Cardiac muscle cell (in vitro differentiated cells and primary cell): ENCODE measurements at places on chromosomes 11 and 22. TPM values are rescaled to one million over a fixed set of nuclear protein-coding genes. Genes with fewer than 3 reads are reported as not detected.
A peak's percentile ranks its signal among the peaks of the same experiment; 100 is the strongest.

GRCh38 chr11:112507281-112507680, 246.6 kb upstream of the PLET1 start:
- no peak overlapping the region for H3K27ac ChIP-seq
- H3K27me3 ChIP-seq: no peaks in the 10 kb centered on the region
- H3K4me1 ChIP-seq: no peaks in the 10 kb centered on the region
- no peak overlapping the region for H3K4me3 ChIP-seq

- peaks cover 39% of the 10 kb centered on the region for H3K4me1 ChIP-seq
- no peak for DNase-seq
- no peaks in the 10 kb centered on the region for H3K36me3 ChIP-seq
- no peaks in the 10 kb centered on the region for H3K27me3 ChIP-seq
- H3K4me3 ChIP-seq: no peak overlapping the region
Measured at GRCh38 chr11:12815931-12816494, 141.8 kb downstream of the TEAD1 start.

GRCh38 chr11:66476841-66477251, 3.4 kb upstream of the DPP3 start:
- no peak overlapping the region for H3K27ac ChIP-seq
- H3K4me3 ChIP-seq: no peak overlapping the region
- H3K27me3 ChIP-seq: no peaks in the 10 kb centered on the region
- H3K4me1 ChIP-seq: no peaks in the 10 kb centered on the region

DNA sequence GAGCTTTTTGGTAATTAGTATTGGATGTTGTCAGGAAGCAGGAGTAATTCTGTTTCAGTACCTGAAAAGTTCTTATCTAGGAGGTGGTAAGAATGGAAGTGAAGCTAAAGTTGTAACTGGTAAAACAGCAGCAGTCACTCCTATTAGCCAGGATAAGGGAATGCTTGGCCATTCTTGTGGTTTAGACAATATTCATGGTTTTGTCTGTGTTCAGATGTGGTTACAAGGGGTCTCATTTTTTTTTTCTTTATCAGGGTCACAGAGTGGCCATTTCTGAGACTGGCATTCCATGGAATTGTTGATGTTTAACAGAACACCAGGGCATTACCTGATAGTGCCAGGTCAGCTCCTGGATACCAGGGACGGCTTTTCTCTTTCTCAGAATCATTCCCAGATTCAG, 23.8 kb downstream of the TAF1D start:
- H3K4me1 ChIP-seq: no peaks in the 10 kb centered on the region
- no peak overlapping the region for H3K27ac ChIP-seq
- H3K36me3 ChIP-seq: peaks cover 12% of the 10 kb centered on the region
- DNase-seq: no peak
- H3K4me3 ChIP-seq: no peak overlapping the region

DNA sequence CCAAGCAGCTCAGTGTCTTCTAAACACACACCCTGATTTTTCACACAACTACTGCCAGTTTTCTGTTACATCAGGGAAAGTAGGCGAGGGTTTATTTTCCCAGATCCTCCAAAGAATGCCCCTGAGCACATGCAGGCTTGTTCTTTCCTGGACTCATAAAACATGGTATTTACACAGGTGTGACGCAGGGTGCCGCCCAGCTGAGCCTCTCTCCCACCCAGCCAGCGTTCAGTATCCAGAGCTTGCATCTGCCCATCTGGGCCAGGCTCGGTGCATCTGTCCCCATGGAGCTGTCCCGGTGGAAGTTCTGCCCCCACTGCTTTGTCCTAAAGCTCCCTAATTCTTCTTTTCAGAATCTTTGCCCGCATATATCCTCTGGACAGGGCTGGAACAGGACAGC, 44.8 kb upstream of the ISX start:
- H3K36me3 ChIP-seq: no peaks in the 10 kb centered on the region
- no peak overlapping the region for H3K27ac ChIP-seq
- H3K27me3 ChIP-seq: no peaks in the 10 kb centered on the region
- no peaks in the 10 kb centered on the region for H3K4me1 ChIP-seq
- H3K4me3 ChIP-seq: no peak overlapping the region

GRCh38 chr11:128135451-128135850, 451.9 kb downstream of the ETS1 start:
- no peaks in the 10 kb centered on the region for H3K36me3 ChIP-seq
- no peak overlapping the region for H3K4me3 ChIP-seq
- no peak overlapping the region for H3K27ac ChIP-seq
- H3K27me3 ChIP-seq: no peaks in the 10 kb centered on the region

GRCh38 chr11:32435511-32435941, at the start of gene WT1:
Gene WT1 (minus strand): TSS chr11:32435539.
- peaks cover 100% of the 10 kb centered on the region for H3K27me3 ChIP-seq
- peaks cover 4% of the 10 kb centered on the region for H3K4me1 ChIP-seq
- DNase-seq: peak; percentile 54
- peak within 1 kb of the TSS; percentile 22 for H3K4me3 ChIP-seq
- no peak within 1 kb of the TSS for H3K27ac ChIP-seq
- H3K36me3 ChIP-seq: no peaks in the 10 kb centered on the region

- no peak overlapping the region for H3K27ac ChIP-seq
- H3K27me3 ChIP-seq: no peaks in the 10 kb centered on the region
- H3K4me3 ChIP-seq: no peak overlapping the region
- no peaks in the 10 kb centered on the region for H3K36me3 ChIP-seq
Measured at GRCh38 chr11:64069401-64070313, 33.9 kb downstream of the FLRT1 start.

DNA sequence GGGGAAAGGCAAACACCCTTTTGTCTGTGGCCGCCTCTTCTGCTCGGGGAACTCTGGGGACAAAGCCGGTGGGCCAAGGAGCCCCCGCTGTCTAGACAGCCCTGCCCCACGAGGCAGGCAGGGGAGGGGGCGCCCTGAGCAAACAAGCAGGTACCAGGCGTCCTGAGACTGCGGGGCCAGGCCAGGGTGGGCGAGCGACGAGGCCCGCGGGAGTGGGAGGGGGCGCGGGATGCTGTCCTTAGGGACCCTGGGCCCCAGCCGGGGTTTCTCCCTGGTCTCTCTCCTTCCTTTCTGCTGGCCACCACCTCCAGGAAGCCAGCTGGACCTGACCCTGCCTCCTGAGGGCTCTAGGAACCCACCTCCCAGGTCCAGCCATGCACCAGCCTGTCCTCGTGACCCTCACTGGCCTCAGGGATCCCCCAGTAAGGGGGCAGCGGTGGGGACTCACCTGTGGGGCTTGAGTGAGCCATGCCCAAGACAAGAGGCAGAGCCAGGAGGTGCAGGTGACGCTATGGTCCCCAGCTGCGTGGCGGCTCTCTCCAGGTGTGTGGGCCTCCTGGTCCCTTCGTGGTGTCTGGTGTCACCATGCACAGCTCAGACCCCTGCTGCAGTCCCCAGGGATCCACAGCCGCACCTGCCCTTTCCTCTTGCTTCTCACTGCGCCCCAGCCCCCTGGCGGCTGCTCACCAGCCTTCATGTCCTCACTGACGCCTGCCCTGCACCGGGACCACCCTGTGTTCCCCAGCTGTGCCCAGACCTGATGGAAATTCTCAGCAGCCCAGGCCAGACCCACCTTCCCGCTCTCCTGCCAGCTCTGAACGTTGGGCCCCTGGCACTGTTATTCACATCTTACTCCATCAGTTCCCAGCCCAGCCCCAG, 26.5 kb upstream of the MUC5AC start:
- H3K27me3 ChIP-seq: no peaks in the 10 kb centered on the region
- no peak for DNase-seq
- H3K27ac ChIP-seq: no peak overlapping the region
- H3K36me3 ChIP-seq: no peaks in the 10 kb centered on the region
- no peaks in the 10 kb centered on the region for H3K4me1 ChIP-seq

DNA sequence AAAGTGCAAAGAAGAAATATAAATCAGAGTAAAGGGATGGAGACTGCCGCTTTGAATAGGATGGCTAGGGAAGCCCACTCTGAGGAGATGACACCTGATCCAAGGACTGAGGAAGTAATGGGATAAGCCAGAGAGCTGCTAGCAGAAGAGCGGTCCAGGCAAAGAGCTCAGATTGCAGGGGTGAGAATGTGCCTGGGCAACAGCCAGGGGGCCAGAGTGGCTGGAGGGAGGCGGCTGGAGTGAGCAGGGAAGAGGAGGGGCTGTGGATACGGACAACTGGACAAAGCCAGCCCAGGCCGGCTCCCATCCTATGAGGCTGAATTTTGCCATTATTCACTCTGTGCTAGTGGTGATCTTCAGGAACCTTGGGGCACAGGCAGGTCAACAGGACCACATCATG, 360.3 kb upstream of the SYN3 start:
- H3K4me3 ChIP-seq: no peak overlapping the region
- H3K27me3 ChIP-seq: no peaks in the 10 kb centered on the region

- H3K4me1 ChIP-seq: no peaks in the 10 kb centered on the region
- H3K27me3 ChIP-seq: no peaks in the 10 kb centered on the region
Measured at GRCh38 chr22:50162391-50162956, 8.1 kb upstream of the PANX2 start.

- no peak overlapping the region for H3K4me3 ChIP-seq
- no peak for DNase-seq
- no peaks in the 10 kb centered on the region for H3K27me3 ChIP-seq
- no peak overlapping the region for H3K27ac ChIP-seq
- H3K36me3 ChIP-seq: no peaks in the 10 kb centered on the region
Measured at GRCh38 chr22:39623603-39624500, 53.3 kb downstream of the CACNA1I start.

GRCh38 chr11:73784080-73784634, 3.5 kb upstream of the MRPL48 start:
- peaks cover 4% of the 10 kb centered on the region for H3K4me1 ChIP-seq
- no peak overlapping the region for H3K27ac ChIP-seq
- DNase-seq: no peak

- H3K4me1 ChIP-seq: no peaks in the 10 kb centered on the region
- H3K27me3 ChIP-seq: peaks cover 20% of the 10 kb centered on the region
- H3K36me3 ChIP-seq: no peaks in the 10 kb centered on the region
- H3K27ac ChIP-seq: no peak overlapping the region
- H3K4me3 ChIP-seq: no peak overlapping the region
Measured at GRCh38 chr11:95044010-95044409, 5.2 kb upstream of the KDM4F start.

DNA sequence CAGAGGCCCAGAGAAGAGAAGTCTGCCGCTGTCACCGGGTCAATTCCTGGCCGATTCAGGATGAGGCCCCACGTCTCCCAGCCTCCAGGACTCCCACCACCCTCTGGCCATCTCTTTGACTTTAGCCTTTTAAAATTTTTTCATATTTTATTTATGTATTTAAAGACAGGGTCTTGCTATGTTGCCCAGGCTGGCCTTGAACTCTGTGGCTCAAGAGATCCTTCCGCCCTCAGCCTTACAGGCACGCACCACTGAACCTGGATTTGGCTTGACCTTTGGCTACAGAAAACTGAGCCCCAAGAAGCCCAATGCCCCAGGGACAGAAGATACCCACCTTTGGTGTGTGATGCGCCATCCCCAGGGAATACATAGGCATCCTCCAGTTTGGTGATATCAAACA, 3.9 kb downstream of the POLR3H start:
- H3K36me3 ChIP-seq: no peaks in the 10 kb centered on the region
- no peaks in the 10 kb centered on the region for H3K27me3 ChIP-seq
- peaks cover 7% of the 10 kb centered on the region for H3K4me1 ChIP-seq
- no peak for DNase-seq

DNA sequence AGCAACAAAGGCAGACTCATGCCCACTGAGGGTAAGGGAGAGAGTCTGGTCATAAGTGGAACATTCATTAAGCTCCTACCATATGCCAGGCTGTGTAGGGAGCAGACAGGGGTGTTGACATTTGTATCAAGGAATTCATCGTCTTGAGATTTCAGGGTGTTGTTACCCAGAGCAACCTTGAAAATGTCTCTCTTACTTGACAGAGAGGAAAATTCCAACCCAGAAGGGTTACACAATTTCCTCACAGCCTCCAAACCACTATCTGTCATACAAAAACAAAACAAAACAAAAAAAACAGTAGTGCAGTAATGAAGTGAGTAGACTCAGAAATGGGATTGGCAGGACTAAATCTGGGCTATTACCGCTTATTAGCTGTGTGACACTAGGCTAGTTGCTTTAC, 113.2 kb downstream of the MIAT start:
- H3K4me3 ChIP-seq: no peak overlapping the region
- no peaks in the 10 kb centered on the region for H3K27me3 ChIP-seq
- no peak for DNase-seq
- no peak overlapping the region for H3K27ac ChIP-seq
- no peaks in the 10 kb centered on the region for H3K4me1 ChIP-seq

DNA sequence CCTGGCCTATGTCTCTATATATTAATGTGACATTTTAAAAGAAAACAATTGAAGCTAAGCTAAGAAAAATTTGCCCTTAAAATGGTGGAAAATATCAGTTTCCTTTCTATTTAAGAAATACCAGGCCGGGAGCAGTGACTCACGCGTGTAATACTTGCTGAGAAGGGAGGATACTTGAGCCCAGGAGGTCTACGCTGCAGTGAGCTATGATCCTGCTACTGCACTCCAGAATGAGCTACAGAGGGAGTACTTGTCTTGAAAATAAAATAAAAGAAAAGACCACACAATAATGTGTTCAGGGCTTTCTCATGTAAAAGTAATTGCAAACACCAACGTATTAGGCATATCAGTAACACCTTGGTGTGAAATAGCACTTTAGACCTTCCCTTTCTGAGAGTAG, 1.4 kb upstream of the PRSS23 start:
- H3K4me1 ChIP-seq: peaks cover 24% of the 10 kb centered on the region
- no peaks in the 10 kb centered on the region for H3K27me3 ChIP-seq
- H3K36me3 ChIP-seq: no peaks in the 10 kb centered on the region
- H3K27ac ChIP-seq: peak overlapping the region; percentile 38
- H3K4me3 ChIP-seq: no peak overlapping the region
- no peak for DNase-seq

GRCh38 chr11:34274712-34275398, 83.0 kb downstream of the ABTB2 start:
- H3K27ac ChIP-seq: peak overlapping the region; percentile 60
- no peak overlapping the region for H3K4me3 ChIP-seq
- peak; percentile 99 for DNase-seq
- H3K4me1 ChIP-seq: peaks cover 12% of the 10 kb centered on the region
- H3K27me3 ChIP-seq: no peaks in the 10 kb centered on the region
- H3K36me3 ChIP-seq: no peaks in the 10 kb centered on the region

GRCh38 chr11:10641912-10642697, 51.5 kb downstream of the IRAG1 start:
- no peak overlapping the region for H3K4me3 ChIP-seq
- DNase-seq: no peak
- H3K27ac ChIP-seq: no peak overlapping the region
- H3K27me3 ChIP-seq: no peaks in the 10 kb centered on the region

GRCh38 chr11:6475936-6476335, 2.2 kb upstream of the TRIM3 start:
- peaks cover 10% of the 10 kb centered on the region for H3K36me3 ChIP-seq
- H3K4me1 ChIP-seq: no peaks in the 10 kb centered on the region
- no peak for DNase-seq
- H3K27me3 ChIP-seq: no peaks in the 10 kb centered on the region
- no peak overlapping the region for H3K4me3 ChIP-seq

GRCh38 chr11:122754553-122755322, 83.6 kb upstream of the CRTAM start:
- no peaks in the 10 kb centered on the region for H3K27me3 ChIP-seq
- H3K27ac ChIP-seq: no peak overlapping the region
- no peaks in the 10 kb centered on the region for H3K36me3 ChIP-seq
- no peak overlapping the region for H3K4me3 ChIP-seq

The HDAC10 gene
- polyA plus RNA-seq: 19.8 and 20.8 TPM in 2 replicates

The OR10D3 gene
- not detected in 2 replicates for polyA plus RNA-seq

The OR51I1 gene
- polyA plus RNA-seq: not detected in 2 replicates

The FAM181B gene
- 1.0 and 1.4 TPM in 2 replicates for polyA plus RNA-seq

The ROM1 gene
- polyA plus RNA-seq: 6.9 and 7.9 TPM in 2 replicates

The ZNF214 gene
- polyA plus RNA-seq: 4.4 and 4.5 TPM in 2 replicates

The ELMOD1 gene
- polyA plus RNA-seq: 0.64 and 1.1 TPM in 2 replicates

The DAGLA gene
- 2.1 and 3.4 TPM in 2 replicates for polyA plus RNA-seq

The EXPH5 gene
- polyA plus RNA-seq: 2.6 and 4.6 TPM in 2 replicates

The OR6A2 gene
- polyA plus RNA-seq: 0.07 TPM in 1 of 2 replicates, not detected in the other

The MUC15 gene
- not detected in 2 replicates for polyA plus RNA-seq

The LGR4 gene
- polyA plus RNA-seq: 52.4 and 66.1 TPM in 2 replicates

The EFCAB6 gene
- polyA plus RNA-seq: 1.5 and 2.4 TPM in 2 replicates

The GUCY1A2 gene
- 0.56 and 0.65 TPM in 2 replicates for polyA plus RNA-seq
